Heart right ventricle (tissue), 16 donors: ENCODE measurements at places on chromosomes 16 and 17. TPM values are rescaled to one million over a fixed set of nuclear protein-coding genes. Genes with fewer than 3 reads are reported as not detected.

DOC2B gene
- 2.5 TPM for polyA plus RNA-seq

SLC35B1 gene
- polyA plus RNA-seq = 146 TPM

ITGAX gene
- 1.3 TPM for polyA plus RNA-seq

PPY gene
- not detected for polyA plus RNA-seq

CCDC200 gene
- polyA plus RNA-seq = not detected

RSL1D1 gene
- polyA plus RNA-seq = 63.3 TPM

CSH1 gene
- polyA plus RNA-seq = not detected

KRTAP9-4 gene
- polyA plus RNA-seq = not detected

DNA sequence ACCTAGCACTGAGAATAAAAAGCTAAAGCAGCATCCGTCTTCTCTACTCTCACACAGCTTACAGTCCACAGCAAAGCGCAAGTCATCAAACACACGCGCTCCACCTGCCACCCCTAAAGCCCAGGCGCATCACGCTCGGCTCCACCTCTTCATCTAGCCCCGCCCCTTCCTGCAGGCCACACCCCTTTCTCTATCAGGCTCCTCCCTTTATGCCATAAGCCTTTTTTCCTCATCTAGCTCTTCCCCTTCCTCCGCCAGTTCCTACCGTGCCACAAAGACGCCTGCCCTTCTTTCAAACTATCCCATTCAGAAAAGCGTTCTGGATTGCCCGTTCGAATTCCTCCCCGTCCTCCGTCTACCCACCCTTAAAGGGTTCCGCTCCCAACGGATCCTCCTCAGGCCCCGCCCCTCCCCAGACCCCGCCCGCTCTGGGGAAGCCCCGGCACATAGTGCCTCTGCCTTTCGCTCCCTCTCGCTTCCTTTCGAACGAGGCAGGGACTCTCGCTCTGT, 417 bp downstream of the C16orf46 start:
- peak; percentile 90 for DNase-seq

- DNase-seq = no peak
These were observed 5.9 kb upstream of the MSLN start for GRCh38 chr16:754656-755055.

DNA sequence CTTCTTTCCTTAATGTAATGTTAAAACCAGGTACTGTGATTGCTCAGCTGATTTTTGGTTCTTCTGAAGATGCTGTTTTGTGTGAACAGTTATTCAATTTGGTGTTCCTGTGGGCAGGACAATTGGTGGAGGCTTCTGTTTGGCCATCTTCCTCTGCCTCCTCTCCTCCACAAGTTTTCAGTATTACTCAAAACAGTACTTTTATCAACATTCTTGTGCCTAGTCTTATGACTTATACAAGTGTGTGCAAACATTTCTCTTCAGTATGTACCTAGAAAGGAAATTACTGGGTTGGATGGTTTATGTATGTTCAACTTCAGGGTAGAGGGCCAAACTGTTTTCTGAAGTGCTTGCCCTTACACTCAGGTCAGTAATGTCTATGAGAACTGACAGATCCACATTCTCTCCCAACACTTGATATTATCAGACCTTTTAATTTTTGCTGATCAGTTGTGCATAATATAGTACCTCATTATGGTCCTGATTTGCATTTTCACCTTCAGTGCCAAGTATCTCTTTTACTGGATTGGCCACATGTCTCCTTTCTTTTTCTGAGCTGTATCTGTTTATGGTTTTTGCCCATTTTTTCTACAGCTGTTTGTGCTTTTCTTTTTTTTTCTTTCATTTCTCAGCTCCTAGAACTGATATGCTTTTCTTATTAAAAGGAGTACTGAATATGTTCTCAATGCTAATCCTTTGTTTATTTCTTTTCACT, 50.9 kb downstream of the ERCC4 start:
- no peak for DNase-seq

GRCh38 chr17:50349243-50349600, 3.3 kb downstream of the XYLT2 start:
- no peak for DNase-seq

DNA sequence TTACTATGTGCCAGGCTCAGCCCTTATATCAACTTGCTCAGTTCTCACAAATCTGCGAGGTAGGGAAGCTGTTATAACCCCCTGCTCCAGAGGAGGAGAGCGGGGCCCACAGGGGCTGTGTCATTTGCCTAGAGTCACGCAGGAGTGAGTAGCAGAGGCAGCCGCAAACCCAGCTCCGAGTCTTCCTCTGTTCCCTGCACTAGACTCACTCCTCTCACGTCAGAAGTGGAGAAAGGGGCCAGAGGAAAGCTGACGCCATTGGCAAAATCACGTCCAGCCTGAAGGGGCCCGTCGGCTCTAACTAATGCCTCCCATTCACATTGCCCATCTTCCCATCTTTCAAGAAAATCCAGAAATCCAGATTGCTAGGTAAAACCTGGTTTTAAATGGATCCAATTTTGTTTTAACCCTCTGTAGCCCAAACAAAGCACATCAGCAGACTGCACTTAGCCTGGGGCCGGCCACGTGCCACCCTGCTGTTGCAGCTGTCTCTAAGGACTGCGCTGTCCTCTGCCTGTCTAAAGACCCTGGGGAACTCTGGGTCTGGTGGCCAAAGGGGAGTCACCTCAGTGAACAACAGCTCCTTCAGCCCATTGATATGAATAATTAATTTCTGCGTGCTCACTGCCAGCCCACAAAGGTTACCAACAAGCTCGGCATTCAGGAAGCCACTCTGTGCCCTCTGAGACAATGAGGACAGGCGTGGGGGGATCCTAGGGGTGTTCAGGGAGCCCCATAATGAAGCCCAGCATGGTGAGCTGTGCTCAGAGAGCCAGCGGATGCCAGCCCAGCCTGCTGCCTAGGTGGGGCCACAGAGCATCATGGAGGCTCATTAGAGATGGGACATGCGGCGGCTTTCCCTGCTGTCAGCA, 36.7 kb upstream of the ABR start:
- DNase-seq = no peak

GRCh38 chr16:88471575-88471974, 18.5 kb downstream of the ZFPM1 start:
- no peak for DNase-seq

- no peak for DNase-seq
These were observed 9.5 kb upstream of the PPP1R27 start for GRCh38 chr17:81844327-81844851.

DNA sequence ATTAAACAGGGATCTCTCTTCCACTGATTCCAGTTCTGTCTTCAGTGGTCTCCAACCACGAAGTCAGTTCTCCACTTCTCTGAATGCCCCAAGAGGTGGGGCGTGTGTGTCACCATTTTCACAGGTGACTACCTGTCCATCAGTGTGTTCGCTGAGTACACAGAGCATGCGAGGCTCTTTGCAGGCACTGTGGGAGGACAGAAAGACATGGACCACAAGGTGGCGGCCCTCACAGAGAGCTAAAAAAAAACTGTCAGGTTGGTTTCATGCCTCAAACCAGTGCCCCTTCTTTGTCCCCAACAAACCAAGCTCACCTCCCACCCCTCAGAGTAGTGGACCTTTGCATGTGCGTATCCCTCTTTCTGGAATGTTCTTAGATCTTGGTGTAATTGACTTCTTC, 13.8 kb downstream of the EMP2 start:
- DNase-seq = no peak

- peak; percentile 42 for DNase-seq
These were observed 13.0 kb downstream of the SARM1 start for GRCh38 chr17:28384281-28385036.

GRCh38 chr17:78497115-78497540, 80.1 kb downstream of the DNAH17 start:
- peak; percentile 76 for DNase-seq

- DNase-seq = no peak
These were observed 3.1 kb upstream of the KRT17 start for GRCh38 chr17:41627316-41628072.

DNA sequence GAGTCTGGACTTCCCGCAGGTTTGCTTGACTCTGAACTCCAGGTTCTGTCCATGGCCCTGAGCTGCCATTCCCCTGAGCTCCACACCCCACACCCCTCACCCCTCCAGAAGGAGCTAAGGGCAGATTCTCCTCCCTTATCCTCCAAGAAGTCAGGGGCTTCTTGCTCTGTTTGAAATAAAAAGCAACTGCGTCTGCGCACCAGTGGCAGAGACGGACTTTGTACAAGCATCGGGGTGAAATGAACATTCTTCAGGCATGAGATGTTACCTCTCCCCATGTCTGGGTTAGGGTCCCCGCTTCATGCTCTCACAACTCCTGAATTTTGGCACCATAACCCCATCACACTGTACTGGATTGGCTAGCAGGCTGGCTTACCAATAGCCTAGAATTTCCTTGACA, 36.1 kb upstream of the DLX4 start:
- DNase-seq = no peak

DNA sequence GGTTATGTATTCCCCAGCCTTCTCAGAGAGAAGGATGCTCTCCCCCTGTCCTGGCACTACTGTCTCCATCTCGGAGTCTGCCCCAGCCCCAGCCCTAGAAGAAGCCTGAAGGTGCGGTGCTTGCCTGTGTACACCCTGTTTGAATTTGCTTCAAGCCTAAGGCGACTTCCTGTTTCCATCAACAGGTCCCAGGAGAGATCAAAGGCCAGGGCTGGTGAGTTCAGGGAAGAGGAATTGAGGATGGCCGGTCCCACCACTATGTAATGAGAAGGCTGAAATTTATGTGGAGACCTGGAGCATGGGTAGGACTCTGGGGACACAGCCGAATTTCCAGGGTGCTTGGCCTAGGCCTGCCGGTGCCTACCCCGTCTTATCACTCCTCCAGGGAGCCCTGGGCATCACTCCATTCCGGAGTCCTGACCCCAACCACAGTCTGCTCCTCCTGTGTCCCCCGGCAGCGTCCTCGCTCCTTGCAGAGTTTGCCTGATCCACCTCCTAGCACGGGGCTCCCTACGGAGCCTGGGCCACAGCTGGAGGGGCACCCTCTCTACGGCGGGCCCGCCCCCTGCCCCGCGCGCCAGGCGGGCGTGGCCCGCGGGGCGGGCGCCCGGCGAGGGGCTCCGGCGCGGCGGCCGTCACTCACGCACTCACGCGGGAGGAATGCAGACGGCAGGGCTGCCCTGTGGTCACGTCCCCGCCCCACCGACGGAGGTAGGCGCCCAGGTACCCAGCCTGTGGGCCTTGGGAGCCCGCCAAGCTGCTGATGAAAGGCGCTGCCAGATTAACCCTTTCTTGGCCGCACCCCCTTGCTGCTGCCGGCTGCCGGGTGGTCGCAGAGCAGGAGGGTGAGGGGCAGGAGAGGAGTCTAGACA, 53.8 kb upstream of the TAC4 start:
- DNase-seq = no peak

- DNase-seq = no peak
These were observed 49.6 kb upstream of the LRRC37A3 start for GRCh38 chr17:64968652-64969501.

DNA sequence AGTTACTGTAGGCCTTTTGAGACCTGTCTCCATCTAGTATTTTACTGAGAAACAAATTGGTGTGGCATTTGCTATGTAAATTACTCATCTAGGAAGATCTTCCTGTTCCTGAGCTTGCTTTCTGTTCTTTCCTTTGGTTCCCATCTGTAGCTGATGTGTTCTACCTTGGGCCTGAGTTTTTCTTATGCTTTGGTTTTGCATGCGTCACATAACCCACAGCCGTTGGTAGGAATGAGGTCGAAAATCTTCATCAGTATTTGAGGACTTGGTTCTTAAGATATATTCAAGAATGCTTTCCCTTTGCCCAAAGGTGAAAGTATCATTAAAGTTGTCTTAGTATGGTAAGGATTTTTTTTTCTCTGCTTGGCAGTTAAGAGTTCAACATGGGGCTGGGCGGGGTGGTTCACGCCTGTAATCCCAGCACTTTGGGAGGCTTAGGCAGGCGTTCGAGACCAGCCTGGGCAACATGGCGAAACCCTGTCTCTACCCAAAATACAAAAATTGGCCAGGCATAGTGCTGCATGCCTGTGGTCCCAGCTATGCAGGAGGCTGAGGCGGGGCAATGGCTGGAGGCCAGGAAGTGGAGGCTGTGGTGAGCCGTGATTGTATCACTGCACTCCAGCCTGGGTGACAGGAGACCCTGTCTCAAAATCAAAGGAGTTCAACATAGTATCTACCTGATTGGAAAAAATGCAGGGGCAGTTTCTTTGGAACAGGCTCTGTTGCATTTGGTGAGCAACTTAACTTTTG, 28.8 kb downstream of the IST1 start:
- no peak for DNase-seq

DNA sequence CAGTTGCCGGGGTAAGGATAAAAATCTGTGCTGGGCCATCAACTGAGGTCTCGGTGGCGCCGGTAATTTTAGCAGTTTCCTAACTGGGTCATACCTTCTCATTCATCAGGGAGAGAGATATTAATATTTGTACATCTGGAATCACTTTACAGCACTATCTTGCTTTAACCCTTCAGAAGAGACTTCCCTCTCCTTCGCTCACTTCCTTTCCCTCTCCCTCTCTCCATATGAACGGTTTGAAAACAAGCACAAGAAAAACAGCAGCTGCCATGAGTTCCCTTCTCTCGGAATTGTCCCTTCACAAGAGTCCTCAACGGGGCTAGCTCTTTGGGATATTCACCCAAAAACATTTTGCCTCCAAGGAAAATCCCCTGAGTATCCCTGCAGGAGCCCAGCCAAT, 144.3 kb upstream of the NOG start:
- no peak for DNase-seq

- DNase-seq = no peak
These were observed 7.7 kb upstream of the MPRIP start for GRCh38 chr17:17034496-17035075.

GRCh38 chr16:22190081-22190775, 15.8 kb upstream of the EEF2K start:
- peak; percentile 100 for DNase-seq

DNA sequence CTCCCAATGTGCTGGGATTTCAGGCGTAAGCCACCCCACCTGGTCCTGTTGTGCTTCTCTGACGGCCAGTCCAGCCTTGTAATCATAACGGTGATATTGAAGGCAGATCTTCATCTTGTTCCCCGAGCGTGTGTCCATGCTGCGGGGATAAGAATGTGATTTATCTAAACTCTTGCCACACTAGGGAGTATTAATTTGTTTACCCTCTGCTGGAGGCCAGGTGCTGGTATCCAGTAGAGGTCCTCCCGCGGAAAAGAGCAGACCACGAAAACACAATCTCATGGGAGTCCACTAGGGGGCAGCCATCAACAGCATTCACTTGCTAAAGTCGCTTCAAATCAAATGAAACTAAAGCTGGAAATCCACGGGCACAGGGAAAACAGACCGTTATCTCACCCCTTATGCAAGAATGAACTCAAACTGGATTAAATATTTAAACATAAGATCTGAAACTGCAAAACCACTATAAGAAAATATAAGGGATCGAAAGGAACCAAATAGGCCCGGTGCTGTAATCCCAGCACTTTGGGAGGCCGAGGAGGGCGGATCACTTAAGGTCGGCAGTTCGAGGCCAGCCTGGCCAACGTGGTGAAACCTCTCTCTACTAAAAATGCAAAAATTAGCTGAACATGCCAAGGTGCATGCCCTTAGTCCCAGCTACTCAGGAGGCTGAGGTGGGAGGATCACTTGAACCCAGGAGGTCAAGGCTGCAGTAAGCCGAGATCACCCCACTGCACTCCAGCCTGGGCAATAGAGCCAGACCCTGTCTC, 22.3 kb upstream of the RBBP6 start:
- DNase-seq = peak; percentile 85
